ENCODE measurements at places on chromosomes 6 and 20.
A peak's percentile ranks its signal among the peaks of the same experiment; 100 is the strongest.

- DNase-seq = peak; percentile 65
These were observed 43.7 kb downstream of the TMEM200A start for GRCh38 chr6:130409418-130410100.

DNA sequence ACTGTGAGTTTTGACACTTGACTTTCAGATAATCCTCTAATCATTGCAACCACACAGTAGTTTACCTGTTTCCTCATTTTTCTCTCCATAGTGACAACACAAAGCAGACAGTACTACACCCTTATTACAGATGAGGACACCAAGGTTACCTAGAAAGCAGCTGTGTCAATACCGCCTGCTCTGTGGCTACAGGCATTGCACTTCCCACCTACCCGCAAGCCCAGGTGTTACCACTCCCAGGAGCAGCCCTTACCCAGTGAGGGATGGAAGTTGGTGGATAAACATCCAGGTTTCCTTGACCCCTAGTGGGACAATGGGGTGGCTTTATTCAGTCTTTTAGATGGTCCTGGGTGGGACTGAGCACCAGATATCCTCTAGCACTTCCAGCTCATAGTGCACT is 503.6 kb downstream of the PTPRT start:
- DNase-seq = no peak

GRCh38 chr20:39225536-39225935 is 263.4 kb downstream of the DHX35 start:
- DNase-seq = no peak

DNA sequence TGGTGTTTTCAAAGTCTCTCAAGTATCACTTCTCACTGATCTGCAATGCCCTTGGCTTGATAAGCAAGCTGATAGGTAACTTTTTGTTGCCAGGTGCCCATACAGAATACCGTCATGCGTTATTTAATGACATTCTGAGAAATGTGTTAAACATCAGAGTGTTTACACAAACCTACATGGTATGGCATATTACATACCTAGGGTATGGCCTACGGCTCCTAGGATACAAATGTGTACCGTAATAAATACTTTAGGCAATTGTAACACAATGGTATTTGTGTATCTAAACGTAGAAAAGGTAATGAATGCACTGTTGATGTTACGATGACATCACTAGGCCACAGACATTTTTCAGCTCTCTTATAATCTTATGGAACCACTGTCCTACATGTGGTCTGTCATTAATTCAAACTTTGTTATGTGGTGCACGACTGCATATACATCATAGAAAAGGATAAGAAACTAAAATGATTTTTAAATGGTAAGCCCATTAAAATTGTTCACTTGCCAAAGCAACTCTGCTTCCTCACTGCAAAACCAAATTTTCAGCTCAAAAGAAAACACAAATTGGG is 35.7 kb downstream of the CSNK2A1 start:
- no peak for DNase-seq

GRCh38 chr6:133749427-133749826 is 139.5 kb upstream of the TCF21 start:
- no peak for DNase-seq

DNA sequence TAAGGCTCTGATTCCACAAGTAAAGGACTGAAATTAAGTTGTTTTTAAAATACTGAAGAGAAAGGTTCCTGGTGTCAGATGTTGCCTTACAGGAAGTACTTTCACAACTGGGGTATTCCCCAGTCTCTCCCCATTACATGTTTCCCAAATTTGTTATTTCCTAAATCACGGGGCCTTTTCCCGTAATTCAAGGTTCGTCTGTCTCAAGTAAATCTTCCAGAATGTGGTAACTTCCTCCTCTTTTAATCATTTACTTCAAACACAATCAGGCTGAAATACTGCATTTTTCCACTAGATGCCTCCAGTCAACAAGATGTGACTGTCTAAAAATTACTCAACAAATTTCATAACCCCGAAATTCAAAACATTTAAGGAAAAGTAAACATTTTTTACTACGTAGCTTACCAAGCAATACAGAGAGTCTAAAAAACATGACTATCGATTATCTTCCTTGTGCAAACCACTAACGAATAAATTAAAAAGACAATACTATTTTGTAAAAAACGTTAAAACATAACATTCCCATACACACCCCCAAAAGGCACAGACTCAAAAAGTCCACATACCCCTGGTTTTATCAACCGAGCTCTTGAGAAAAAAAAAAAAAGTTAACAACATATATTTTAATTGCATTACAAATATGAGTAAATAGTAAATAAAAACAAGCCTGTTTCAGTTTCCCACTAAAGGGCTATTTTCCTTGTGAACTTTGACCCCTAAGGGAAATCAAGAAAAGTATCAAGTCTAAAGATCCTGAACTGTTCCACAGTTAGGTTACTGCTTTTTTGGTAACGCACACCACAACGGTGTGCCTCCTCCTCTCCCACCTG is 1.7 kb downstream of the SOD2 start:
- DNase-seq = peak; percentile 81

All from fibroblast of skin of right quadriceps (primary cell).